ENCODE measurements at places on chromosomes 16 and 17. TPM values are rescaled to one million over a fixed set of nuclear protein-coding genes. Genes with fewer than 3 reads are reported as not detected.

C17orf50 gene
- not detected for polyA plus RNA-seq

WRAP53 gene
- polyA plus RNA-seq: 17.0 TPM

SPG7 gene
- 134 TPM for polyA plus RNA-seq

GALR2 gene
- polyA plus RNA-seq: not detected

RAB11FIP3 gene
- 90.4 TPM for polyA plus RNA-seq

KRT14 gene
- polyA plus RNA-seq: 0.35 TPM

SLC47A1 gene
- polyA plus RNA-seq: 27.1 TPM

IL17C gene
- not detected for polyA plus RNA-seq

IL34 gene
- polyA plus RNA-seq: 5.5 TPM

PSMD3 gene
- polyA plus RNA-seq: 99.1 TPM

GRCh38 chr17:79988185-79988971 is 47.3 kb downstream of the TBC1D16 start:
- no peak for DNase-seq

GRCh38 chr16:9148374-9149015 is 57.1 kb downstream of the HAPSTR1 start:
- no peak for DNase-seq

GRCh38 chr16:23571895-23572294 is 14.4 kb downstream of the UBFD1 start:
- DNase-seq: no peak

DNA sequence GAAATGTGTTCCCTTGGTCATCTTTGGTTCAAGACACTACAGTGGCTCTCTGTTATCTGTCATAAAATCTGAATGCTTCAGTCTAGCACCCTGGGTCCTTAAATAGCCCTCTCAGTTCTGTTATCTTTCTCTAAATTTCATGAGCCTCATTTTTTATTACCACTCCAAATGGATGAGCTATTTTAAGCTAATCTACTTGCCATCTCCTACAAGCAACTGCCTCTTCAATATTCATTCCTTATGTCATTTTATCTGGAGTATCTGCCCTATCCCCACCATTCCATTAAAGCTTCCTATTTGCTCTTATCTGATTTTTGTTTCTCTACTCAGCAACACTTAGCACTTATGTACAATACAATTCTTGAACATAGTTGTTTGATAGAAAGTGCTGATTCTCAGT is 28.0 kb upstream of the EVI2A start:
- DNase-seq: no peak

- no peak for DNase-seq
These were observed 17.8 kb downstream of the SERPINF1 start for GRCh38 chr17:1779571-1780131.

GRCh38 chr16:57741660-57742191 is 6.2 kb downstream of the KATNB1 start:
- no peak for DNase-seq

GRCh38 chr16:23771642-23772041 is 16.8 kb downstream of the CHP2 start:
- no peak for DNase-seq

GRCh38 chr17:30534298-30534697 is 57.1 kb downstream of the GOSR1 start:
- no peak for DNase-seq

DNA sequence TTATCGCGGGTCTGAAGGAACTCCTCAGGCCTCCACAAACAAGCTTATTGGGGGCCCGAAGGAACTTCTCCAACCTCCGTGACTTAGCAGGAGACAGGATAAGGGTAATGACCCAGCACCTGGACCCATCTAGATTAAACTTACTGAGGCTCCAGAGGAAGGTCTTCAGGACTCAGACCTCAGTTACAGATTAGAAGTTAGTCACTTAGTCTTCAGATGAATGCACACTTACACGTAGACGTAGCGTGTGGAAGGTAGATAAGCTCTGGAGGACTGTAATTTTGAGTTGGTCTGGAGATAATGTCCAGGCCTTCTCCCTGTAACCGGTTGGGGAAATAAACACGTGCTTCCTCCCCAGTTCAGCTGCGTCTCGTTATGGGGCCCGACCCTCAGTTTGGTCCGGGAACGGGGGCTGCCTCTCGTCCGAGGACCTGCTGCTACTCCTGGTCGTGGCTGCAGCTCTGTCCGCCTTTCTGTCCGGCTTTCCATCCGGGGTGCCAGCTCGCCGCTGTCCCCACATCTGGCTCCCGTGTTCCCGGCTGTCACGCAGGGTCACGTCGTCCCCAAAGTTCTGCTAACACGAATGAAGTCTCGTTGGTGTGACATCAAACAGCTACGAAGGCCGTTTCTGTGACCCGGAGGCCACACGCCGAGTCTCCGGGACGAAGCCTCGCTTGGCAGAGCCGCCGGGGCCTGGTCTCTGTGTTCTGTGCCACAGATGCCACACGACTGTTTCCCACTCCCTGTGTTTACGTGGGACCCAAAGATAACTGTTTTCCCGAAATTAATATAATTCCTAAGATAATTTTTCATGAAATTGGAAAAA is 11.8 kb upstream of the SECTM1 start:
- no peak for DNase-seq

DNA sequence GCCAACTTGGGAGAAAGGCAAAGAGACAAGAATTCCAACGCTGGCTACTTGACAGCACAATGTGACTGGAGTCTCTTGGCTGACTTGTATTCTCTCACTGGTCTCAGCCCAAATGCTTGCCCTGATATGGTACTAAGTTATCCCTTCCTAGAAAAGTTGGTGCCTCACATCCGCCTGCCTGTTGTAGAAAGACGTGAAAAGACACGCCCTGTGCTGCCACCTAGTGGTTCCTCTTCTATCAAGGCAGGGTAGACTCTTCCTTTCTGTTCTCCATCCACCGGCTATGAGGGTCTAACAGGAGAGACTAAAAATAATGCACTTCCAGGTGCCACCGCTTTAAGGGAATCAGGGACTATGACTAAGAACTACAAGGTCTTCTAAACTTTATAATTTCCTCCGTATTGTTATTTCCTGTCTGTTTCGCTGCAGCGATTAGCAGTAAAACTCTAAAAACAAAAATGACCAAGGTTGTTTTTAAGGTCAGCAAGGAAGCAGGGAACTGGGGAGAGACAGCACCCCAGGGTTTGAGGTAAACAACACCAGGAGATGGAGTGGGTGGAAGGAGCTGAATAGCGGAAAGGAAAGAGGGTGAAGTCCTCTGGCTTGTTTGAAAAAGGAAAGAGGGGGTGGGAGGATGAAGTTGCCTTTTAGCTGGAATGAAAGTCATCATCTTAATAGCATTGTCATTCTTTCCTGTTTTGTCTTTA is 109.5 kb downstream of the YPEL2 start:
- DNase-seq: peak; percentile 84

DNA sequence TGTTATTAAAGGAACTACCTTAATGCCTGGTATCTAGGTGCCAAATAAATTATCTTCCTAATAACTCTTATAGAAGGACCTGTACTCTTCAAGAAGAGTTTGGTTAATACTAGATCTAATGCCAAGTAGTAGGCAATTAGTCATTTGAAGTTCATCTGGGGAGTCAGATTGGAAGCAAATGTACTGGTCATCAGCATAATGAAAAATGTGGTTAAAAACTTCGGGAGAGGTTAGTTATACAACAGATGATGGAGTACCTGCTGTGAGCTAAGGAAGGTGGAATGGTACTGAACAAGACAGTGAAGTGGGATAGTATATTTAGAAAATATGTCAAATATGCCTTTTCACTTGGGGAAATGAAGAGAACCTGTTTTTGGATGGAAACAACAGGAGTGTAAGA is 49.2 kb downstream of the TNRC6A start:
- no peak for DNase-seq

DNA sequence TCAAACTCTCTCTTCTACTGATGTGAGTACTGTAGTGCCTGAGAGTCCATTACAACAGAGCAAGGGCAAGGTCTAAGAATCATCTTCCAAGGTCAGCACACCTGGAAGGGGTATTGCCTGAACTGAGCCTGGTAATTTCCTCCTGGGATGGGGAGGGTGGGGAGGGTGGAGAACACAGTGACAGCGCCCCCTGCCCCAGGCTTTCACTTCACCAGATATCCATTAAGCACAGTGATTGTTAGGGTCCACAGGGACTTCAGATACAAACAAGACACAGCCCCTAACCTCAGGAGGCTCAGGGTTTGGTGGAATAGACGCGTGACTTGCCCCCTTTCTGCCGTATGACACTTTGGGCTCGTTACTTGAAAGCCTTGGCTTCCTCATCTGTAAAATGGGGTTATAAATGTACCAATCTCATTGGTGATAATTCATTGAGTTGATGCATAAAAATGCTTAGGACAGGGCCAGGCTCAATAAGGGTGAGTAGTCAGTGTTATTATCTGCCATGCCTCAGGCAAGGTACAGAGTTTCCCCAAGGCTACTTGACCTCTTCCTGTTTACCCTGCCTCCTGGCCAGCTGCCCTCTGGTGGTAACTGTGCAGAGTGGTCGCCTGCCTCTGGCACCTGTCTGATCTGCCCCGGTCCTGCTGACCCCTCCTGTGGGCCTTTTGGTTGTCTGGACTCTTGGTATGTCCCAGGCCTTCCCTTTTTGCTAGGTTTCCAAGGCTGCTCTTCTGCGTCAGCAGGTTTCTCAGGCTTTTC is 13.1 kb upstream of the BRD7 start:
- no peak for DNase-seq

- DNase-seq: no peak
These were observed 11.8 kb downstream of the HMOX2 start for GRCh38 chr16:4487955-4488498.

GRCh38 chr17:10879190-10879836 is 41.4 kb upstream of the PIRT start:
- DNase-seq: peak; percentile 29

DNA sequence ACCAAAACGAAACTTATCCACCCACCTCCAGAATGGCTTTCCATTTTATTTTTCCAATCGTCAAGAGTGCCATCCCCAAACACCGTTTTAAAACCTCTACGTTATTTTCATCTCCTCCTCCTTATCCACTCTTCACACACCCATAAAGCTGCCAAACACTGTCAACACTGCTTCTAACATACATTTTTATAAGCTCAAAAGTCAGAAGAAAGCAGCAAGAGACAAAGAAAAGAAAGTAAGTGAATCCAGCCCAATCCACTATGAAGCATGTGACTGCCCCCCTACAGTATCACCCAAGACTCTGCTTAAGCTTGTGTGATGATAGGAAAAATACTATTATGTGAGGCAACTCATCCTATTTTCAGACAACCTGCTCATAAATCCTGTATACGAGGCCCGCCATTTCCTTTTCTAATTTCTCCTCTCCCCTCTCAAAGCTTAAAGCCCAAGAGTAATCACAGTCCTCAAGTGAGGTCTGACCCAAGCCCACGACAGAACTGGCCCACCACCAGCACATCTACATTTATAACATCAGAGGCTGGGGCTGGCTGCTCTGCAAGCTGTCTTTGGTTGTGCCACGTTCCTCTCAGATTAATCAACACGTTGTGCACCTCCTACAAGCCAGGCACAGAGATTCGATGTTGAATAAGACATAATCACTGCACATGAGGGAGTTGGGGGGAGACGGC is 16.3 kb downstream of the USP31 start:
- DNase-seq: no peak

DNA sequence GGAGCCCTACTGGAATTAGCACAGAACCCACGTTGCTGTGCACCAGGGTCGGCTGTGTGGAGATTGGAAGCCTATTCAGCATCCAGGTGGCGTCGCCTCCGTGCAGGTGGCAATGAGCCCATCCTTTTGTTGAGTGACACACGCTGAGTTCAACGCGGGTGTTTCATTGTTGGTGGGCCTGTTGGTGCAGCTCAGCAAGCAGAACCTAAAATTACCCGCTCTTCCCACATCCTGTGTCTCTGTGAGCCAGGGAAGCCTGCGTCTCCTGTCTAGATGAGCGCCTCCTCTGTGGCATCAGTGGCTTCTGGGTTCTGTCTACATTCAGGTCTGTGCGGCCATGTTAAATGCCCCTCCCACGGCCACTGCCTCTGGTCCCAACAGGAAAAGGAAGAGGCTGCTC is 14.5 kb downstream of the CD2BP2 start:
- DNase-seq: no peak

DNA sequence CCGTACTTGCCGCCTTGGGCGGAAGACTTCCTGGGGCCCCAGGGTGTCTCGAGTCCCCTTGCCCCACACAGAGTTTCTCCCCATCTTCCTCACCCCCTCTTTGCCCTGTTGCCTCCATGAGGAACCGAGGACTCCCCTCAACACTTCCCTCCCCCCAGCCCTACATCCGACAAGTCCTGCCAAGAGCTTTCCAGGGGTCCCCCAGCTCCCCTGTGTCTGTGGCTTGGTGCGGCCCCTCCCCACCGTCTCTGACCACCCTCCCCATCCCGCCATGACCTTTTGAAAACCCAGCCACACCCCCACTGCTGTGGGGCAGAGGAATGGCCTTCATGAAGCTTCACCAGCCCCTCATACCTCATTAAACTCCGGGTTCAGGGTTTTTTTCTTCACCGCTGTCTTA is 11.4 kb downstream of the SCGB1C2 start:
- DNase-seq: no peak

DNA sequence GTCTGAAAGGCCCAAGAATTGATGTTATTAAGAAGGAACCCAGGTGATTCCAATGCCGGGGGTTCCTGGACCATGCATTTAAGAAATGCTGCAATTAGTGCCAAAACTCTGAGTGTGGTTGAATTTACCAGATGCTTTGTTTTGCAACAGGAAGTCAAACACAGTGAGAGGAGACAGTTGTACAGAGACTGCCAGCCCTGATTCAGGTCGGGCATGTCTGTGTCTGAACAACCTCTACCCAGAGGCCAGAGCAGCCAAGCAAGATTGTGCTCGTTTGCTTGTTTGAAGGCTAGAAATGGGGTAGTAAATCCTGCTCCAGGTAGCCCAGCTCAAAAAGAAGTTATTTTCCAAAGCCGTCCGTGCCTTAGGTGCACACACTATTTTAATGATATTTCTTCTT is 412.4 kb upstream of the ERCC4 start:
- DNase-seq: no peak

DNA sequence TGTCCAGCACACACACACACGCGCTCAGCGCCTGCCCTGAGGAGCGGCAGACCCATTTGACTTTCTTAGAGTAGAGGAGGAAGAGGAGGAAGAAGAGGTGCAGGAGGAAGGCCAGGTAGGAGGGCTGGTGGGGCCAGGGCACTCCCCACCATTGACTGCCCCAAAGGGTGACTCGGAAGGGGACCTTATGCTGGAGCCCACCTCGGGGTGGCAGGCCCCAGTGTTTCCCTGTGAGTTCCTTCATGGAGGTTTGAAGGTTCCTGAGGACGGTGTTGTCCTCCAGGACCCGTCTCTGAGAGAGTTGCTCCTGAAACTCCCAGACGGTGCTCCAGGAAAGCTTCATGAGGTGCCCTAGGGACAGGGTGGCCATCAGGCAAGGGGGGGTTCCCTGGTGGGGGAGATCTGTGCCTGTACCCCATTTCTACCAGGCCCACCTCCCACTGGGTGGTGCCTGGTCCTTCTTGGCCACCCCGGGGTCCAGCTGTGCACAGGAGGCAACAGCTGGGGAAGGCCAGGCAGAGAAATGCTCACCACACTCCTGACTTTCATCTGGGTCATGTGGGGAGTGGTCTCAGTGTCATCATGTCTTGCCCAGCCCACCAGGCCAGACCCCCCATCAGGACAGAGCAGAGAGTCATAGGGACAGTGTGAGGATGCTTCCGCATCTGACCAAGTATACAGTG is 89.5 kb downstream of the TNFRSF13B start:
- DNase-seq: no peak

GRCh38 chr16:2482708-2483534 is 8.0 kb downstream of the TBC1D24 start:
- DNase-seq: no peak

- DNase-seq: no peak
These were observed 10.9 kb downstream of the KRT37 start for GRCh38 chr17:41413353-41413957.

GRCh38 chr16:85955566-85955965 is 56.6 kb downstream of the IRF8 start:
- DNase-seq: no peak

Data from left renal pelvis (tissue), 4 donors.